Stimulated activated CD4-positive, alpha-beta T cell treated with anti-CD3 and anti-CD28 coated beads, Interleukin-1b, Interleukin-23, amount 100 ng/mL, for 1 hour (primary cell): ENCODE measurements at places on chromosomes 12 and 14.

GRCh38 chr12:123389560-123390351 lies 5.8 kb downstream of the KMT5A start:
- no peak for DNase-seq

- no peak for DNase-seq
Observed at GRCh38 chr12:46659032-46659650, 166.7 kb downstream of the SLC38A4 start.

- no peak for DNase-seq
Observed at GRCh38 chr12:52838609-52839435, 4.7 kb upstream of the KRT79 start.

GRCh38 chr14:104315625-104316024 lies 177.2 kb downstream of the KIF26A start:
- no peak for DNase-seq

- no peak for DNase-seq
Observed at GRCh38 chr12:1126091-1126490, 135.1 kb downstream of the ERC1 start.

- DNase-seq: no peak
Observed at GRCh38 chr14:101229666-101230065, 326.1 kb upstream of the RTL1 start.

GRCh38 chr12:124605883-124606774 lies 38.7 kb upstream of the NCOR2 start:
- DNase-seq: no peak

GRCh38 chr14:81303258-81303935 lies 82.6 kb upstream of the GTF2A1 start:
- no peak for DNase-seq

- no peak for DNase-seq
Observed at GRCh38 chr14:101060171-101060601, 156.7 kb upstream of the RTL1 start.

DNA sequence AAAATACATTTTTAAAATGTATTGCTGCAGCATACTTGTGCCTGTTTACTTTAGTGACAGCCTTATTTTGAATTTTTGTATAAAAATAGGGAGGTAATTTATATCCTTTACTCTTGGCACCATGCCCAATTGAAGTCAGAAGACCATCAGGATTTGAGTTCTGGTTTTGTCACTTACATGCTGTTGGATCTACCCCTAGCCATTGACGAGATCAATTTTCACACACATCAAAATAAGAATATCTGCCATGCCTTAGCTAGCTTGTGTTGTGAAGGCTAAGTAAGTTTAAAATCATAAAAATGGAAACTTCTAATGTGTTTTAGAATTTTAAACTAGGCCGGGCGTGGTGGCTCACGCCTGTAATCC lies 381.8 kb downstream of the KCNH5 start:
- DNase-seq: no peak

DNA sequence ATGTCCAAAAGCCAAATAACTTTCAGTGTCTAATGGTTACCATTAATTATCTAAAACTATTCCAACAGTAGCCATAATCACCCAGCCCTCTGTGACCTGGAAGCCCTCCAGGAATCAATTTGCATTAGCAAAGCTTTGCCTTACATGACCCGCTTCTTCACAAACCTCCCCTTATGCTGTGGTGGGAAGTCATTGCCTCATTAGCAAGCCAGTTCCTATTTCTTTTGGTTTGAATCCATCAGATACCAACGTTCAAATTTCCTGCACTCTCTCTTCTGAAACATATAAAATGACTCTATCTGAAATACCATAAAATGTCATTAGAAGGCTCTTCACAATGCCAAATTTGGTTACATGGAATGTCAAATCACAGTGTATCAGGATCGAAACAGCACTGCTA lies 268.3 kb upstream of the PRKD1 start:
- DNase-seq: no peak

DNA sequence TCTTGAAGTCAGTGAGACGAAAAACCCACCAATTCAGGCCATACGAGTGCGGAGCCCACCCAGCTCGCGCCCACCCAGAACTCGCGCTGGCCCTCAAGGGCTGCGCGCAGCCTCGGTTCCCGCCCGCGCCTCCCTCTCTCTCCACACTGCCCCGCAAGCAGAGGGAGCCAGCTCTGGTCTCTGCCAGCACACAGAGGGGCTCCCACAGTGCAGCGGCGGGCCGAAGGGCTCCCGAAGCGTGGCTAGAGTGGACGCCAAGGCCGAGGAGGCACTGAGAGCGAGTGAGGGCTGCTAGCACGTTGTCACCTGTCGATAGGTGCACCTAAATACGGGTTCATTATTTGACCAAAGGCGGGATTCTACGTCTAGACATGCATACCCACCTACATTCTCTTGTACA lies 2.2 kb upstream of the CDKN3 start:
- DNase-seq: no peak

- no peak for DNase-seq
Observed at GRCh38 chr12:131941116-131941986, 8.4 kb upstream of the EP400 start.

GRCh38 chr14:64701660-64702059 lies 2.6 kb upstream of the PLEKHG3 start:
- DNase-seq: no peak

GRCh38 chr12:102478405-102479098 lies 1.8 kb downstream of the IGF1 start:
- DNase-seq: no peak

GRCh38 chr12:54628186-54628846 lies 6.4 kb downstream of the LACRT start:
- no peak for DNase-seq

DNA sequence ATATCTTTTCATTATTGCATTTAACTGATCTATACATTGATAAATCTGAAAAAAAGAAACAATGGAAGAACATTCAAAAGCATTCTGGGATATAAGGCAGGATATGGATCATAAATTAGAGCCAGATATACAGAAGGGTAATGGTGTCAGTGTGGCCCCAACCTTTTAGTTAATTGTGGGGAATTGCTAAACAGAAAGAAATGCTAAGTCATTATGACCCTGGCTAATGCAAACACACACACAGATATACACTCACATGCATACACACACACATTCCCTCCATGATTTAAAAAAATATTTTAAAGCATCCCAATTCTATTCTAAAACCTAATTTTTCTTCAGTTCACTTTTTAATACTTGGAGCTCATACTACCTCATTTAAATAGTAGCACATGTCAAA lies 404.5 kb downstream of the BCAT1 start:
- no peak for DNase-seq
